ENCODE measurements at places on chromosomes 13 and 19. TPM values are rescaled to one million over a fixed set of nuclear protein-coding genes. Genes with fewer than 3 reads are reported as not detected.

The SIGLEC12 gene
- 0.37 TPM for polyA plus RNA-seq

The ZNF426 gene
- polyA plus RNA-seq, result 6.9 TPM

The DCT gene
- polyA plus RNA-seq, result 0.15 TPM

The SYNE4 gene
- 1.3 TPM for polyA plus RNA-seq

The CTXN1 gene
- polyA plus RNA-seq, result 22.1 TPM

The MAST1 gene
- 1.1 TPM for polyA plus RNA-seq

GRCh38 chr19:43439032-43439708, 24.5 kb downstream of the TEX101 start:
- DNase-seq, result no peak

GRCh38 chr13:42066542-42066941, 18.1 kb downstream of the DGKH start:
- DNase-seq, result no peak

DNA sequence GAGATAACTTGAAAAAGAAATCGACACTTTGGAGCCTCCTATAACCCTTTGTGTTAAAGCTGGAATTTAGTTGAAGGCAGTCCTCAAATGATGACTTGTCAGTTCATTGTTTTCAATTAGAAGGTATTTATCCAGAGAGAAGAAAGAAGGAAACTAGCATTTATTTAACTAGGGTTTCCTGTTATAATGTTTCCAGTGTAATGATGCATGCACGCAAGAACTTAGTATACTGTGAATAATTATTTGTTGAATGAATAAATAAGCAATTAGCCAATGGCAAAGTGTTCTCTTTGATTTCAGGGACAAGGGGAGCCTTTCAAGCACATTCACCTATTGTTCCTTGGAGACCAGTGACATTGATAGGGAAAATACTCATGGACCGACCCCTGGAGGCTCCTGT, 307.4 kb downstream of the KLF5 start:
- DNase-seq, result no peak

GRCh38 chr19:32896516-32897214, 27.1 kb upstream of the SLC7A9 start:
- no peak for DNase-seq

DNA sequence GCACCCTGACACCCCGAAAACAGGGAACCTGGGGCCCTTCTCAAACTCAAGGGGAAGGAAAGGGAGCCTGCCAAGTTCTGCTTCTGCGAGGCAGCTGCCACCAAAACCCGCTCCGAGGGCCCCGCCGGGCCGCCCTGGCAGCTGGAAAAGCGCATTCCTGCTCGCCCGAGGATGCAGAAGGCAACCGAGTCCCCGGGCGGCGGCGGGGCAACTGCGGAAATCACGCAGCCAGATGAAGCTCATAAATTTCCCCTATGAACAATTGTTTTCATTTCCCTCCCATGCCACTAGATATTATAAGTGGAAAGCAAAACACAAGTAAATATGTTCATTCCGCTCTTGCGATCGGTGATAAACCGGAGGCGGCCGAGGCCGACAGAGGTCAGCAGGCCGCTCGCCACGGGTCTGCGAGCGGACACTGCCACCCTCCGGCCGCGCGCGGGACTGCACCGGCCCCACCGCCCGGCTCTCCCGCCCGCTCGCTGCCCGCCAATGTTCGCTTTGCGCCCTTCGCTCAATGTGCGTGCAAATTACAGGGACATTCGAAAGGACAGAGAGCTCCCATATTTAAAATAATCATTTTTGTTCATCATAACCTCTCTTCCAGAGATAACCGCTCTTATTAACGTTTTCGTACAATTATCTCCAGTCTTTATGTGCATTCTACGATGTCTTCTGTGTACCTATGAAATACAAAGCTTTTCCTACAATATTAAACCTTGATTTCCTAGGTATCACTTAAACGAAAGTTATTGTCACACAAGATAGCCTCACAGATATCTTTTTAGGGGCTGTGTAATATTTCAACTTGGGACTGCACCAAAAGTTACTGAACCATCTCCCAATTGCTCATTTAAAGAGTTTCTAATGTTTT, 120.8 kb upstream of the ZNF507 start:
- no peak for DNase-seq

DNA sequence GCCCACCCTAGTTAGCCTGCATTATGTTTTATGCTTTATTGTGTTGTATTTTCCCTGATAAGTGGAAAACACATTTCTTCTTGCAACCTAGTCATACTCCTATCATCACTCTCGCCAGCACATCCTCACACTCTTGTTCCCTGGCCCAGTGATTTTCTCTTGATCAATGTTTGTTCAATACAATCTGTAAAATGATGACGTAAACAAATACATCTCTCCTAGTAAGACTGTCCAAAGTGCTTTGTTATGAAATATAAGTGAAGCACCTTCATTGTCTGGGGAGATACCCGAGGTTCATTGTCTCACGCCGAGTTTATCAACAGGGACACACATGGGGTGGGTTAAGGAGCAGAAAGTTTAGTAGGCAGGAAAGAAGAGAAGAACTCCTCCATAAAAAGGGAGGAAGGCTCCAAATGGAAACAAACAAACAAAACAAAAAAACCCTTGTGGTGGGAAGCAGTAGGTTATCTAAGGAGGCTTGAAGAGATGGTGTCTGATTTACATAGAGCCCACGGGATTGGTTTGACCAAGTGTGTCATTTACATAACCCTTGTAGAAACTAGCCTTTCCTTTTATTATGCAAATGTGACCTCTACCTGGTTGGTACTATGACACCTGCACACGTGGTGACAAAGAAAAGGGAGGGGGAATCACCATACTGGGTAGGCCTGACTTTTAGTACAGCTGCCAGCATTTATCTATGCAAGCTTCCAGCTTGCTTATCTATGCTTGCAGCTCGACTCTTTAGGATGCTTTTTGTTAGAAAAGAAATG, 1317.9 kb upstream of the SPRY2 start:
- no peak for DNase-seq

DNA sequence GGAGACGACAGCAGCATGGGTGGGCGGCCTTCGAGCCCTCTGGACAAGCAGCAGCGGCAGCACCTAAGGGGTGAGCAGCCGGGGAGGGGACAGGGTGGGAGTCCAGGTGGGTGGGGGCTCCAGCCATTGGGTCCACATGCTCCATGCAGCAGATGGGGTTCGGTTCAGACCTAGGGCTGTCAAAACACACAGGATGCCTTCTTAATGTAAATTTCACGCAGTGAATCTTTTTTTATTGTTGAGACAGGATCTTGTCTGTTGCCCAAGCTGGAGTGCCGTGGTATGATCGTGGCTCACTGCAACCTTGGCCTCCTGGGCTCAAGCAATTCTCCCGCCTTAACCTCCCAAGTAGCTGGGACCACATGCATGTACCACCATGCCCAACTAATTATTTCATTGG, 15.9 kb downstream of the PGLS start:
- no peak for DNase-seq

DNA sequence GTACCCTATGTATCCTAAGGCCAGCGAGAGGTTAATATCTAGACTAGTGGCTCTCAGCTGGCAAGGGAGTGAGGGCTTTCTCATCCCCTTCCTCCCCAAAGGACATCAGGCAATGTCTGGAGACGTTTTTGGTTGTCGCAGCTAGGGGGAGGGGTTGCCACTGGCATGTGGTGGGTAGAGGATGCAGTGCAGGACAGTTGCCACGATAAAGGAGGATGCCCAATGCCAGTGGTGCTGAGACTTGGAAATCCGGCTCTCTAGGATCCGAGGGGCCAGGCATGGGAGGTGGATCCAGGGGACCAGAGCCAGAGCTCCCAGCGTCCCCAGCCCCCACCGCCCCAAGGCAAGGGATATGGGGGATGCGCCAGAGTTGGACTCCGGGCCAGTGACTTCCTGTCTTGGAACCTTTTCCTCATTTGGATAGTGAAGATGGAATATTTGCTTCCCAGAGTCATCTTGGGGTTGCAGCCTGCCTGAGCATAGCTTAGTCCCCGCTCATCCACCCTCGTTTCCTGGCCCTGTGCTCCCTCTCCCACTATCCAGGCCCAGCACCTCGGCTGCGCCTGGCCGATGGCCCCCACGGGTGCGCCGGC, 4.9 kb downstream of the SSC5D start:
- peak; percentile 47 for DNase-seq

GRCh38 chr13:30406779-30407416, 15.4 kb upstream of the UBE2L5 start:
- DNase-seq, result no peak

GRCh38 chr19:8308891-8309291, 733 bp upstream of the CD320 start:
- no peak for DNase-seq

DNA sequence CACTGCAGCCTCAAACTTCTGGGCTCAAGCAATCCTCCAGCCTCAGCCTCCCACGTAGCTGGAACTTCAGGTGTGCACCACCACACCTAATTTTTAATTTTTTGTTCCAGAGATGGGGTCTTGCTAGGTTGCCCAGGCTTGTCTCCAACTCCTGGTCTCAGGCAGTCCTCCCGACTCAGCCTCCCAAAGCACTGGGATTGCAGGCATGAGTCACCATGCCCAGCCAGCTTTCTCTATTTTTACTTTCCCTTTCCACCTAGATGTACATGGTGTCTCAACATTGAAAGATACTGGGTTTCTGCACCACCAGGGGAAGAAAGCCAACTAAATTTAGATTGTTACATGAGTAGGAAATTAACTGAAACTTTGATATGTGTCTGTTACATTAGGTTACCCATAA, 13.8 kb upstream of the ZNF846 start:
- no peak for DNase-seq

DNA sequence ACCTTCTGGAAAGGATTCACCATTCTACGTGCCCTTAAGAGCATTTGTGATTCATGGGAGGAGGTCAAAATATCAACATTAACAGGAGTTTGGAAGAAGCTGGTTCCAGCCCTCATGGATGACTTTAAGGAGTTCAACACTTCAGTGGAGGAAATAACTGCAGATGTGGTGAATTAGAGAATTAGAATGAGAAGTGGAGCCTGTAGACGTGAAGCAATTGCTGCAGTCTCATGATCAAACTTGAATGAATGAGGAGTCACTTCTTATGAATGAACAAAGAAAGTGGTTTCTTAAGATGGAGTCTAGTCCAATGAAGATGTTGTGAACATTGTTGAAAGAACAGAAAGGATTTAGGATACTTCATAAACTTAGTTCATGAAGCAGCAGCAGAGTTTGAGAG, 129.1 kb downstream of the TNFRSF19 start:
- DNase-seq, result no peak

- no peak for DNase-seq
These were observed 4.1 kb upstream of the KLF5 start for GRCh38 chr13:73054712-73055111.

DNA sequence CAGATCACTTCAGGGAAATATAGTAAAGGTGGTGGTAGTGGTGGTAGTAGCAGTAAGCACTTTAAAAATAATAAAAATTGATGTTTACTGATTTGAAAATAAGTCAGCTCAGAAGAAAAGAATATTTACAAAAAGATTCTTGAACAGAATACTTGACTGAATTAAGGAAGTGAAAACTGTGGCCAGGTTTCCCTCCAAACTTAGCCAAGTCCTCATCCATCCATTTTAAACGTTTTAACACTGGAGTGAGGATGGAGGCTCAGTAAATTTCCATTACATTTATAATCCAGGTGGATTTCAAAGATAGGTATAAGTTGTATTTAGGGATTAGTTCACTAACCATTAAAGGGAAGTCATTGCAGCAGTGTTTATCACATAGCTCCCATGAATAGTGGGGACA, 221.5 kb downstream of the RGCC start:
- no peak for DNase-seq

Data from urinary bladder (tissue), 4 donors.